ENCODE measurements at places on chromosomes 7 and 10.

- no peak for DNase-seq
Measured at GRCh38 chr7:14377646-14378266, 388.3 kb upstream of the ETV1 start.

DNA sequence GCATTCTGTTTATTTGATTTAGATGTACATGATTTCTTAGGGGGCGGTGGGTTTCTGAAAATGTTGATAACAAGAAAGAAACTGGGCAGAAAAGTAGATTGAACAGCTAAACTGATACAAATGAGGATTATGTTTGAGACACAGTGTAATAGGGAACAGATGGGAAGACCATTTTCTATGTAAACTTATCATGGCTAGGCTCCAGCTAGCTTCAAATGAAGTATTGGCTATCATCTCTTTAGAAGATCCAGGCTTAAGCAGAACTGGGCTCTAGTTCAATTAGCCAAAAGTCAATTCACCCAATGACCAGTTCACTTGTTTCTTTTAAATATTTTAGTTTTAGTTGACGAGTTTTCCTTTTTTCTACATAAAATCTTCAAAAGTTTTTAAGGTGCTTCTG, 639.5 kb downstream of the ANKRD7 start:
- no peak for DNase-seq

- DNase-seq = no peak
Measured at GRCh38 chr10:84179059-84179710, 5.6 kb downstream of the GPR15LG start.

DNA sequence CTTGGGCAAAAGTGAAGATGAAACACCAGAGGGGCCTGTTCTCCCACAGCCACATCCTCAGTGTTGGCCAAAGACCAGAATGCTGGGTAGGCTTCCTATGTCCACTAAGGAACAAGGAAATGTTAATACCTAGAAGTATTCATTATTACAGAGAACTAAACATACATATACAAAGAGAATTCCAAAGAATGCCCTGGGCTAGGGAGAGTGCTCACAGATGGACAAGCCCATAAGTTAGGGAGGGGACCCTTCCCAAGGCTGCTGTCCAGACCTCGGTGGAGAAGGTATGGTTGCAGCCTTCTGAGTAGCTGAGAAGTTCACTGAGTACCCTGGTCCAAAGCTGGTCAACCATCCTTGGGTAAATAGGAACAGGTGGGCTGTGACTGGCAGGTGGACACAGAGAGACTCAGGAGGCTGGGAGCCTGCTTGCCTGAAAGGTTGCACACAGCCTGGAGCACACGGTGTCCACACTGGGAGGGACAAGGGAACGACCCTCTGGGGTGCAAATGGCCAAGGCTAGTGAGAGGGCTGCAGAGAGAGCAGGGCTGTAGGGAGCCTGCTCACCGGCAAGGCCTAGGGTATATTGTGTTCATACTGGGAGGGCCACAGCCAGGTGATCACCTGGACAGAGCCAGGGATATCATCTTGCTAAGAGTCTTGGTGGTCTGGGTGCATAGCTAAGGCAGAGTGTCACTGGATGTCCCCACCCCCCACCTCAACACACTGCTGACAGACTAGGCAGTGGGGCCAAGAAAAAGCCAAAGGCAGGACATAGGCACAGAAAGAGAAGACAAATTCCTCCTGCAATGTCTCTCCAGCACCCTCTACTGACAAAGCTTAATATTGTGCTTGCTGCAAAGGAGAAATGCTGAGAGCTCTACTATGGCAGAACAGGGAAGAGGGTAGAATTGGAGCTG, 40.3 kb downstream of the CPVL start:
- no peak for DNase-seq

- no peak for DNase-seq
Measured at GRCh38 chr7:108332937-108333336, 123.3 kb downstream of the NRCAM start.

DNA sequence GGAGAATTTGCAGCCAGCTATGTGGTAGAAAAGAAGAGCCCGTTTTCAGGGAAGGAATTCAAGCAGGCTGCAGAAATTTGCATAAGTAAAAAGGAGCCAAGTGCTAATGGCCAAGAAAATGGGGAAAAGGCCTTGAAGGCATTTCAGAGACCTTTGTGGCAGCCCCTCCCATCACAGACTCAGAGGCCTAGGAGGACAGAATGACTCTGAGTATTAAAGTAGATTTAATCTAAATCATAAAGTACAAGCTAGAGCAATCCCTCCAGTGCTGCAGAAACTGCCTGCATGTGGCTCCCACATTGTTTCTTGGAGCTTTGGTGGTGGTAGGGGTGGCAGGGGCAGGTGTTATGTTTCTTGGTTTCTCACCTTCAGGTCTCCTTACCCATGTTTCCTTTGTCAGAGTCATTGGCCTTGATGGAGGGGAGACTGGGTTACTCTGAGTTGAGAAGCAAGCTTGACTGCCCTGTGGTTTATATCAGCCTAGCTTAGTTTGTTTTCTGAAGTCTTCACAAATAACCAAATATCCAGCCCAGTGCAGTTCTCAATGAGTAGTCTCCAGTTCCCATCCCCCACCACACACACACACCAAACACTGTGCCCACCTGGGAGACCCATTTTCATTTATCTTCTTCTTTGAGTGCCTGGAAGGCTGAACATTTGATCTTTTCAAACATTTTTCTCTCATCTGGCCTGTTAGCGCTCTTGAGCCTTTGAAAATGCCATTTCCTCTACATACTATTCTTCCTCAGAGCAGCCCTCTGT, 34.5 kb downstream of the ITPRIP start:
- no peak for DNase-seq
